ENCODE measurements at places on chromosomes 6 and 20.

GRCh38 chr20:37598100-37598543 lies 70.4 kb upstream of the BLCAP start:
- peak; percentile 74 for DNase-seq

DNA sequence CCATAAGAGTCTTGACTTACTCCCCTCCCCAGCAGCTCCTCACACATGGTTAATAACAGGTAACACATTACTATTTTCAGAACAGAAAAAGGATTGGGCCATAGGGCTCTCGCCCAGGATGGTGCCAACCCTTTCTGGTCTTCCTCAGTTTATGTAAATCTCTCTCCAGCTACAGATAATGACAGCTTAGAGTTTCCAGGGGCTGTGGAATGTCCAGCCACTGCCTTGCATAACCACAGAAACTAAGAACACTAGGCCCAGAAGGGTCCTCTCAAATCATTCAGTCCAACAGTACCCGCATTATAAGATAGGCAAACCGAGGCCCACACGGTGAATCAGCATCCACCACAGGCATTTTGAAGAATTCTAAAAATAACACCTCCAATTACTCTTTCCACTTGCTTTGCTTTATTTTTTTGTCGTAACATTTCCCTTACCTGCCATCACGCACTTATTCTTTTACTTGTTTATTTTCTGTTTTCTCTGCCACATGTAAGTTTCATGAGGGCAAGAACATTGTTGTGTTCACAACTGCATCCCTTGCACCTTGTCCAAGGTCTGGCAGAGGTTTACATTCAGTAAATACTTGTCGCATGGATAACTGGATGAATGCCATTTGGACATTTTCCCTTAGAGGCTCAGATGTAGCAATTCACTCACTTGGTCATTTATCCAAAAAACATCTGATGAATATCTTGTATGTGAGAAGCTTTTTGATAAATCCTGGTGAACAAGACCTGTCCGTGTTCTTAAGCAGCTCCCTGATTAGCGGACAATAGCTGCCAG lies 6.4 kb upstream of the SDC4 start:
- DNase-seq: no peak

DNA sequence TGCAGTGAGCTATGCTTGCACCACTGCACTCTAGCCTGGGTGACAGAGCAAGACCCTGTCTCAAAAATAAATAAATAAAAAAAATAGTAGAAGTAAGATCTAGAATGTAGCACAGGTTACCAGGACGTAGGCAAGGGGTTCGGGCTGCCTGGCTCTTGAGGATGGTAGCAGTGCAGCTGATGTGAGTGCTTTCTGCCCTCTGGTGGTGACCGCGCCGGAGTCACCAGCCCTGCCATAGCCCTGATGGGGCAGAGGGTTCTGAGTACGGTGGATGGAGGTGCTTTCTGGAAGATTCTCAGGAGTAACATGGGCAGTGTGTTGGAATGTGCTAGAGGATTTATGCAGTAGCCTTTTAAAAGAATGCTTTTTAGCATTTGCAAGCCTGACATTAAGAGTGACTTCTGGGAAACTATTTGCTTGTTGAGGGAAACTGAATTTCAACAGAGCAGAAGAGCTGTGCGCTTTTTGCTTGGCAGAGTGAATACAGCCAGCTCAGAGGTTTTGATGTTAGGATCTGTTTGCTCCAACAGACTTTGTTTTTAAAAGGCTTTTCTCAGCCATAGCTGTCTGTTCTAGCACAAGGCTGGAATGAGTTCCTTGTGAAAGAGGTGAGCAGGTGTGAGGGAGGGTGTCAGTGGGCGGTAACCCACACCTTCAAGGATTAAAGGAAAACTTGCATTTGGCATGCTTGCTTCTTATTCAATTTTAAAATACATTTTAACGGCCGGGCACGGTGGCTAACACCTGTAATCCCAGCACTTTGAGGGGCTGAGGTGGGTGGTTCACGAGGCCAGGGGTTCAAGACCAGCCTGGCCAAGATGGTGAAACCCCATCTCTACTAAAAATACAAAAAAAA lies 65.9 kb downstream of the PTPN1 start:
- DNase-seq: no peak

GRCh38 chr6:153488267-153488666 lies 357.2 kb upstream of the RGS17 start:
- DNase-seq: no peak

DNA sequence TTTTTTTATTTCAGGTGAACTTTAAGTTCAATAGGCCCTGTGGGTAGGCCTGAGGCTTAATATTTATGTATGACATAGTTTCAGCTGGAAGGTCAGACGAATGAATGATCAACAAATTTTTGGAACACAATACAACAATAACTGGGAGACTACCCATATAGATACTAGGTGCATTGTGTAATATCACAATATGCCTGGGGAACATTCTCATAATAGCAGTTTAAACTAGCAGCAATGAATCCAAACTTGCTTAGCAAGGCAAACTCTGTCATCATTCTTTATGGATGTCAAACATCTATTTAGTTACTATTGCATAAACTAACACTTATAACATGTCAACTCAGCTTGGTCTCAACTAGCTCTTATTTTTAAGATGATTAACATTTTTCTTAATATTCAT lies 49.3 kb downstream of the ELOVL4 start:
- no peak for DNase-seq

- peak; percentile 49 for DNase-seq
These were observed 299.9 kb upstream of the BMP2 start for GRCh38 chr20:6467562-6467961.

GRCh38 chr20:219290-220115 lies 7.6 kb upstream of the DEFB129 start:
- DNase-seq: peak; percentile 54

DNA sequence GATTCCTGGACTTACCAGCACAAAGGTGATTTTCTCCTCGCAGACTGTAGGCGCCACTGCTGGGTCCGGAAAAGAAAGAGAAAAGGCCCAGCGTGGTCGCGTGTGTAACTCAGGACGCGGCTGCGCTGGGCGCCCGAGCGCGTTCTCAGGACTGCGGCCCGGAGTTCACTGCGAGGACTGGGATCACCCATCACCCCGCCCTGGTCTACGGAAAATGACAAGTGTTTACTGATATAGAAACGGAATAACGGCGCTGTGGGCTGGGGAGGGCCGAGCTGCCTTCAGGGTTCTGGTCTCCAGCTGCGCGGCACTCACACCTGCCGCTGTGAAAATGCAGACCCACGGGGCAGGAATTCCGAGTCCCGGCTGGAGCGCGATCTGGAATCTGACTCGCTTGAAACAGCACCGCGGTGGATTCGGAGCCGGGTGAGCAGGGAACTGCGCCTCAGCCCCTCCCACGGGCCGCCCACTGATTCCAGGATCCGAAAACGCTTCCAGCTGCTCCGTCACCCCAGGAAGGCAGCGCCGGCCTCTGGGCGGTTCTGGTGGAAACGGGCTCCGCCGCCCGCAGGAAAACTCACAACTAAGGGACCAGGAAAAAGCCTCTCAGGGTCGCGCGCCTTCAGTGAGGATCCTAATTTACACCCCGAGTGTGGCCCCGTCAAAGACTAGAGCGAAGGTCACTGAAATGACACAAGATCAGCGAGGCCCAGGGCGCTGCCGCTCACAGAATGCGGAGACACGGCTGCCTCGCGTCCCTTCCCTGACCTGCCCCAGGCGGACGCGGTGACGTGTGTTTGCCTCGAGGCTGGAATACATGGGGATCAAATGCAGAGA lies 34.5 kb downstream of the HLA-A start:
- DNase-seq: peak; percentile 82

DNA sequence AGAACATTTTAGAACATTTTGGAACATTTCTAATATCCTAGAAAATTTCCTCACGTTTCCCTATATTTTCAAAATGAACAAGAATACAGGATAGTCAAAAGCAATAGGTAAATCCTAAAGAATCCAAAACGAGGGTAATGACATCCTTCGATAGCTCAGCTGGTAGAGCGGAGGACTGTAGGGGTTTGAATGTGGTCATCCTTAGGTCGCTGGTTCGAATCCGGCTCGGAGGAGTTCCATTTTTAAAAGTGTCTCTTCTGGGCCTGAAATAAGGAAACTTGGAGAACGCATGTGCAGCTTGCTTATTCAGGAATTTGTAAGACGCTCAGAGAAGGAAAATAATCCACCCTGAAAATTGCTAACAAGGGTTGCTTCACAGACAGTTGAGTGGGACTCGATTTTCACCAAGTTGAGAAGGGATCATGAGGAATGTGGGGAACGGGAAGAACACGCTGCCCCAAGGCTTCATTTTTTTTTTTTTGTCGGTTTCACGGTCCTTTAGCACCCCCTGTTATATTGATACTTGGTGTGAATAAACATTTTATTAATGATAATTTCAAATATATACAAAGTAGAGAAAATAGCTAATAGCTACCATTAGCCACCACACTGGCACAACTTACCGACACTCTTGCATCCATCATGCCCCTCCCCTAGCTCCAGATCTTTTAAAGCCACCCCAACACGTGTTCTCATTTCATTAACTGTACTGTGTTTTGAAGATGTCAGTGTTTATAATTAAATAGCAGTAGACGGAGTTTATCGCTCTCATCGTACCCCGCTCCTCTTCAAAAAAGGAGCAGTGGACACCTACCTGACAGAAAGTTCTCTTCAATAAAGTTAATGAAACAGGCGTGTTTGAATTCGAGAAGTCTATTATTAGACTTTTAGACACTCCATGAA lies 1.8 kb upstream of the ABT1 start:
- DNase-seq: peak; percentile 41

- DNase-seq: no peak
These were observed 11.8 kb upstream of the SCAF8 start for GRCh38 chr6:154721460-154721859.

DNA sequence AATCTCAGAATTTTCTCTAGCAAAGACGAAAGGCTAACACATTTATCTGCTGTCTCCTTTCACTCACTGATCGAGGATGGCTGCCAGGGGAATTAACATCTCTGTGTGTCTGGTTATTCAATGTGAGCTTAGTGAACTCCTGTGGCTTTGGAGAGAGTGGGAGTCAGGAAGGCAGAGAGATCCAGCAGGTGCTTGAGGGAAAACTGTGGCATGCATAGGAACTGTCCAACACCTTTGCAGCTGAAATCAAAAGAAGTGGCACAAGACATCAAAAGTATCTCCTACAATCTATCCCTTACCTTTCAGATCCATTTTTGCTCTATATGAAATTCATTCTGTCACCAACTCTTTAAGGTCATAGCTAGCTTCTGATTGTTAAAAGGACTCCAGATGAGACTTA lies 11.8 kb upstream of the FAM184A start:
- DNase-seq: no peak

- DNase-seq: no peak
These were observed 253.4 kb upstream of the TAB2 start for GRCh38 chr6:149064001-149064659.

DNA sequence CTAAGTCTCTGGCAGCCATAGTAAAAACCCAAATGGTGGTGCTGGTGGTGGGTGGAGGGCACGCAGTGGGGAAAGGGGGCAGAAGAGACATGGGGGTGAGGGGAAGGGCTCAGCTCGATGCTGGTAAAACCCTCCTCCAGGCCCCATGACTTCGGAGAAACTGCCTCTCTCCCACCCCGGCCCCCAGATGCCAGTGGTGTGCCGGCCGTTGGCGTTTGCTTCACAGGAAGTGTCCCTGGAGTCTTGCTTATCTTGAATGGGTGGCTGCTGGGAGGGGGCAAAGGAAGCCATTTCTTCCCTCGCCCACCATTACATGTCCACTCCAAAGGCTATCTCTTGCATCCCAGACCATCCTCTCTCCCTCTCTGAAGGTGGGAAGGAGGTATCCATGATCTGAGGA lies 25.4 kb downstream of the VEGFA start:
- DNase-seq: no peak

GRCh38 chr20:44501448-44501847 lies 20.4 kb downstream of the SERINC3 start:
- no peak for DNase-seq

DNA sequence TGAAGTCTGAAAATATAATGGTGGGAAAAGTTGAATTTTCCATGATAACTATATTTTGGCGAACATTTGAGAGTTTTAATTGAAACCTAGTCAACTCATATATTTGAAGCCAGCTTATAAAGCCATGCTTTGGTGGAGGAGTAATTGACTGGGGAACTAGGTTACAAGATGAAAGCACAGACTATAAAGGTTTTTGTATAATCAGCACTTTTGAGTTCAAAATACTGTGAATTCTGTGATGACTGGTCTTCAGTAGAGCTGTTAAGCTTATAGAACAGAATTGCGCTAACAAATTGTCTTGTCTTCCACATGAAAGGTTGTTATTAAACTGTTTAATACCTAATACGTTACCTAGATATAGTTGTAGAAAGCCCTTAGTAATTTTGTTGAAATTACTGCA lies 159.1 kb upstream of the SCGN start:
- DNase-seq: no peak

- DNase-seq: no peak
These were observed 49.9 kb upstream of the TOP1 start for GRCh38 chr20:40978761-40979160.

DNA sequence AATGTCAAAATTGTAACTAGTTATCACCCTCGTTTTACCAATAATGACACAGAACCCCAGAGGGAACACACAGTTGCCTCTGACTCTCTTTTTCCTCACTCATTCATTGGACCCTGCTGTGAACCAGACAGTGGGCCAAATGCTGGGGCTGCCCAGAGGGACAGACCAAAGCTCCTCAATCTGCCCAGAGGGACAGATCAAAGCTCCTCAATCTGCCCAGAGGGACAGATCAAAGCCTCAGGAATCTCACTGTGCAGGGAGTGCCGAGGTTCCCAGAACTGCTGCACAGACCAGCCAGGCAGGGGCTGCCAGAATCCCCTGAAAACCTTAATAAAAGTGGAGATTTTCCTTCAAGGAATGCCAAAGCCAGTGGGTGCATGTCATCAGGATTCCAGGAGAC lies 179.1 kb downstream of the SOD2 start:
- no peak for DNase-seq

- no peak for DNase-seq
These were observed 729.4 kb downstream of the TENT5A start for GRCh38 chr6:81023007-81023582.

DNA sequence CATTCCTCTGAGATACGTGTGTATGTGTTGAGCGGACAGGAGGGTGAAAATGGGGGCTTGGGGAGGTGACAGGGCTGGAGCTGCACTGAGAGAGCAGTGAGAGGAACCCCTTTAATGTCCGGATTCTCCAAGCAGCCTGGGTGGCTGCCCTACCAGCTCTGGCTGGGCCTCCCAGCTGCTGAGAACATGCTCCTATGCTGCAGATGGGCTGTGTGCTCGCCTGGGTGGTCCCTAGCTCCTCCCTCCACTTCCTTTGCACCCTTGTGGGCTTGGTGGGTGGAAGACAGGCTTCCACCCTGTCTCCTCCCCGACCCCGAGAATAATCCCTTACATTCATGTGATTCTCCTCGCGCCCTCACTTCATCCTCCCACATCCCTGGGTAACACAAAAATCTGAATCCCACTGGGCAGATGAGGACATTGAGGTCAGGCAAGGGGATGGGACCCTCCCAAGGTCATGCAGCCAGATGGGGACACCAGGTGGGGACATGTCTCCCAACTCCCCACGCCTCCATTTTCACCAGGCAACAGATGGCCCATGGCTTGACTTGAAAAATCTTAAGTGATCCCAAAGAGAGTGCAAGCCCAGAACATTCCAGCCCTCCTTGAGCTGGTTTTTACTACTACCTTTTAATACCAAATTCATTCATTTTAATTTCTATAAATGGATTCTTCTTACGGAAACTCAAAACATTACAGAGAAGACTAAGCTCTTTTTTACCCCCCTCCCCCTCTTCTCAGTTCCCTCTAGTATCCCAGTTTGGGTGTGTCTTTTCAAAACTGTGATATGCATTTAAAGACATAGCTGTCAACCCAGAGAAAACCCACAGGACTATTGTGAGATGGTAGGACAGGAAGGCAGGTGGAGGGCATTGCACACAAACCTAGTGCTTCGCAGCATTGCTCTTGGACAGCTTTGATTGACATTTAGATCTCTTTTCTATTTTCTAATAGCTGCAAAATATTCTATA lies 5.0 kb upstream of the PDRG1 start:
- DNase-seq: no peak

Data from kidney (tissue), 22 donors.